NCI-H187 (cell line): ENCODE measurements at places on chromosomes 3 and 15.

DNA sequence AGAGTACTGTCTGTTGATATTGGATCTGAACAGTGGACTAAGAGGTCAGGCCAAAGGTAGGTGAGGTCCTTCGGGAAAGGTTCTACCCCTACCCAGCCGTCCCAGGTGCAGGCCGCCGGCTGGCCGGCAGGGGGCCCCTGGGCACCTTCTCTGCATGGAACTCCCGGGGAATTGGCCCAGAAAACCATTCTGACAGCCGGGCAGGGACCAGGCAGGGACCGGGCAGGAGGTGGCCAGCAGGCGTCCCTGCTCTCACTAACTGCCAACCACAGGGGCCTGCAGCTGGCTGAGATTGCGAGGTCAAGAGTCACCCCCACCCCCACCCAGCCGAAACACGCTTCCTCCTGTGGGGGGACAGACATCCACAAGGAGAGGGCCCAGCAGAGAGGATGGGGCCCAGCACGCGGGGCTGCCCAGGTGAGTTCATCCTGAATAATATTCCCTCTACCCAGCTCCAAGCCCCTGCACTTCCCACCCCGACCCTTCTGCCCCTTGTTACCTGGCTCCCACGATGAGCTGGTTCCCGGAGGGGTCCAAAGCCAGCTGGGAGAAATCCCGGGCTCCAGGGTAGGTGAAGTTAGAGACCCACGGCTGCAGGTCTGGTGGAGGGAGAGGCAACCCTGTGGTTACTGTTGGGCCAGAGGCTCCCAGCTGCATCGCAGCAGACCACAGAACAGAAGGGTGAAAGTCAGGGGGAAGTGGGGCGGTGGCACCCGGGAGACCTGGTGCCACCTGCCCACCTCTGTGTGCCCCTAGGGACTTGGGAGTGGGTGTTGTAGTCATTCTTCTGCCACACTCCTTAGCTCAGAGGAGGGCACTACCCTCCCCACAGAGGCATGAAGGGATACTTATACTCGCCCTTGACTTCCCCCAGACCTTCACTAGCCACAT, 84.4 kb downstream of the SEMA5B start:
- no peak for DNase-seq

DNA sequence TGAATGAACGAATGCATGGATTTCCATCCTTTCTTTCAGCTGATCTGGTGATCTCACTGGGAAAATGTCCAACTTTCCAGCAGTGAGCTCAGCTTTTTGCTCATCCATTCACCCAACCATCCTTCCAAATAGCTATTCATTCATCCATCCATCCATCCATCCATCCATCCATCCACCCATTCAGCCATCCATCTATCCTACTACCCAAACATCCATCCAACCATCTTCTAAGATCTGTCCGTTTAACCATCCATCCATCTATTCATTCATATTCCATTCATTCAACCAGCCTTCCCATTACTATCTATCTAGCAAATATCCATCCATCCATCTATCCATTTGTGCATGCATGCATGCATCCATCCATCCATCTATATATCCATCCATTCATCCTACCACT, 39.4 kb downstream of the WNT7A start:
- no peak for DNase-seq

- no peak for DNase-seq
Observed at GRCh38 chr3:172931746-172932285, 181.3 kb downstream of the ECT2 start.

- no peak for DNase-seq
Observed at GRCh38 chr15:38461066-38461833, 7.3 kb downstream of the FAM98B start.

- DNase-seq, result no peak
Observed at GRCh38 chr15:74258456-74259291, 22.5 kb downstream of the CCDC33 start.

DNA sequence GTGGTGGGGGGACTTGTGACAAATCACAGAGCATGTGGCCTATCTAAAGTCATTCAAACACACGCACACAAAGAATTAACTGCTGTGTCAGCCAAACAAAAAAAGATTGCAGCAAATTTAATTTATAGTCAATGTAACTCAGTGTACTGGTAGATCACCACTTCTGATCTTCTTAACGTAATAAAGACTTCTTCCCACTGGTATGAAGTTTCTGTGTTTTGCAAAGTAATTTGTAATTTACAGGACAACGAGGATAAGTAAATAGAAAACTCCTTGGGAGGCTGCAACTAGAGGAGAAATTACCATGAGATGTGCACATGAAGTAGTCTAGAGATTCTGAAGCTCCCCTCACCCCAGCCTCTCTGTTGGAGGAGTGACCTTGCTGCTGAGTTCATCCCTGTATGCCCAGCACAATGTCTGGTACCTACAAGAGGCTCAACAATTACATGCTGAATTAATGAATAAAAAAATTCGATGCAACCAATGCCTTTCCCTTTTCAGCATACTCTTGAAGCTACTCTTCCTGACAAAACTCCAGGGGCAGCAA, 207.3 kb downstream of the ARRDC4 start:
- DNase-seq, result no peak

DNA sequence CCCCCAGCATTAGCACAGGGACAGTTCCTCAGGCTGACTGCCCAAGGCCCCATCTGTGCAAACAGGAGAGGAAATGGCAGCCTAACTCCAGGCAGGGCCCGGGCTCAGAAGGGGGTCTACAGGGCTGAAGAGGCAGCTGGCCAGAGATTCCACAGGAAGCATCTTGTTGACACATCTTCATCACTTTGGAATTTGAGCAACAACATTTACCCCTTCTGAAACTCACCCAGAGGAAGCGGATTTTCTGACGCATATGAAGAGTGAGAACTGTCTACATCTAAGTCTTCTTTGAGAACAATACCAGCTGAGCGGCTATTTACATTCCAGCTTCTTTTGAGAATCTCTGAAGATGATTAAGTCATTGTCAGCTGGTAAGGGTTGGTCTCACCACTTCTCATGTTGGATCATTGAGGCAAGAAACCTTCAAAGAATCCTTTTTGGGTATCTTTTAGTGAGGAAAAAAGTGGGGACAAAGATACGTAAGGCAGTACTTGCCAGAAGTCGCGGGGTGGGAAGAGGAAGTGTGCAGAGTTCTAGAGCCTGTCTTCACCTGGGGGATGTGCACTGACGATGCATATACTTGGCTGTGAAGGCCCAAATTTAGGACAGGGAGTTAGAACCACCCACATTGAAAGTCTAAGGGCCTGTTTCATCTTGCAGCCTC, 25.4 kb upstream of the SRP14 start:
- DNase-seq, result no peak

GRCh38 chr3:121648219-121648958, 12.3 kb downstream of the HCLS1 start:
- no peak for DNase-seq

- DNase-seq, result no peak
Observed at GRCh38 chr3:122271246-122271898, 53.7 kb upstream of the CSTA start.

DNA sequence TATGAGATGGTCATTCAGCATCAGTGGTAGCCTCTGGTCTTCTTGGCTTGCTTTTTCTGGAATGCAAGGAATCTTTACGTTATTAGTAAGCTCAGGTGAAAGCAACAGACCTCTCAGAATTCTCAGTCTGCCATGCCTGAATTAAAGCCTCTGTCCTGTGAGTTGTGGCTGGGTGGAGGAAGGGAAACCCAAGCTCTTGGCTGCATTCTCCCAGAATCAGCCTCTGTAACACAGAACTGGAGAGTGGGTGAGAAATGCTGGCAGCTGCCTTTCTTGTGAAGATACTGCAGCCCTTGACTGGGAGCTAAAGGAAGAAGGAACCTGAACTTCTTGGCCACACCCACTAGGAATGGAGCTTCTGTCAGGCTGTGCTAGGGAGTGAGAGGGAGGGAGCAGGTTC, 505.8 kb downstream of the EPHA3 start:
- DNase-seq, result no peak

DNA sequence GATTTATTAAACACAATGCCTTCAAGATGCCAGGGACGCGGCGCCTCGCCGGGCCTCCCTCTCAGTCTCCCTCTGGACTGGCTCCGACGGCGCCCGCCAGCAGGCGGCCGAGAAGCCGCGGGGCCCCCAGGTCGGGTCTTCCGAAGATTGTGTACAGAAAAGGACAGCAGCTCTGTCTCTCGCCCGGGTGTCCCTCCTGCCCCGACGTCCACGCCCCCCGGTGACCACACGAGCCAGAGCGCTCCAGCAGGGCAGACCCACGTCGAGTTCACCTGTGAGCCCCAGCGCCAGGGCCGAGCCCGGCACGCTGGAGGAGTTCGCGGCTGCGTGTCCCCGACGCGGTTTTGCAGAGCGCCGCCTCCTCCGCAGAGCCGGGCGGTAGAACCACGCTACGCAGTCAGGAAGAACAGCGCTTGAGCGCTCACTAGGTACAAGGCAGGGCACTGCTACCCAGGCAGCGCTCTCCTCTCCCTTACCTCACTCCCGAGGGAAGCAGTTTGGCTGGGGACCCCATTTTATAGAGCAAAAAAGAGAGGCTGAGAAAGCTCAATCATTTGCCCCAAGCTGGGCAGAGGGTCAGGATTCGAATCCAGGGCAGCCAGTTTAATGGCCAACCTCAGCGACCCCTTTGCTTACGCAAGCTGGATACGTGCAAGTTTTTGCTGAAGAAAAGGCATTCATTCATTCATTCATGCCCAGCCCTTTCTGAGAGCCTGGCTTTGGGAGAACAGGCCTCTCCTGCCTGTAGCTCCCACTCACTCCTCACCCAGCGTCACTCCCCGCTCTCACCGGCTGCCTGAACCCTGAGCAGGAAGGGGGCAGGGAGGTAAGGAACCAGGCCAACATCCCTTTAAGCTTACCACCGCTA, 3.0 kb upstream of the TLE3 start:
- DNase-seq, result no peak

GRCh38 chr15:57251308-57251707, 125.0 kb upstream of the CGNL1 start:
- no peak for DNase-seq

- DNase-seq, result no peak
Observed at GRCh38 chr3:149415484-149415883, 38.0 kb upstream of the TM4SF1 start.

GRCh38 chr15:89132611-89133507, 44.6 kb downstream of the ABHD2 start:
- DNase-seq, result no peak

GRCh38 chr15:48974882-48975281, 11.2 kb upstream of the SHC4 start:
- no peak for DNase-seq

- DNase-seq, result no peak
Observed at GRCh38 chr3:150975992-150976368, 3.5 kb upstream of the CLRN1 start.

- no peak for DNase-seq
Observed at GRCh38 chr3:49992326-49992725, 52.4 kb downstream of the RBM6 start.

DNA sequence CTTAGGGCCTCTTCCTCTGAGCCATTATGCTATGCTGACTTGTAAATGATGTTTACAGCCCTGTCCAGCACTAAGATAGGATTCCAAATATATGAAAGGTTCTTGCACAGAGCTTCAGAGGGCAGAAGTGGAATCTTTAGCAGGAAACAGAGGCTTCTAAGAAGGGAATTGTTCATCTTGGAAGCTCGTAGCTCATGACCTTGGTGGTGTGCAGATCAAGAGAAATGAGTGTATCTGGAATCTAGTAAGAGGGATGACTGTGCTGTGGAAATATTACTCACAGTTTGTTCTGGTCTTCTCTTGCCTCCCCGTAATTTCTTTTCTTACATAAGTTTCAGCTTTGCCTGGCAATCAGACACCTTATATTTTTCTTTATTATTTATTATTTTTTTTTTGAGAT, 175.8 kb downstream of the SPATA16 start:
- DNase-seq, result no peak

- no peak for DNase-seq
Observed at GRCh38 chr3:171309906-171310359, 150.3 kb downstream of the TNIK start.
